ENCODE measurements at places on chromosomes 16 and 17.

- DNase-seq, result no peak
Measured at GRCh38 chr16:87017371-87018012, 299.7 kb downstream of the C16orf95 start.

DNA sequence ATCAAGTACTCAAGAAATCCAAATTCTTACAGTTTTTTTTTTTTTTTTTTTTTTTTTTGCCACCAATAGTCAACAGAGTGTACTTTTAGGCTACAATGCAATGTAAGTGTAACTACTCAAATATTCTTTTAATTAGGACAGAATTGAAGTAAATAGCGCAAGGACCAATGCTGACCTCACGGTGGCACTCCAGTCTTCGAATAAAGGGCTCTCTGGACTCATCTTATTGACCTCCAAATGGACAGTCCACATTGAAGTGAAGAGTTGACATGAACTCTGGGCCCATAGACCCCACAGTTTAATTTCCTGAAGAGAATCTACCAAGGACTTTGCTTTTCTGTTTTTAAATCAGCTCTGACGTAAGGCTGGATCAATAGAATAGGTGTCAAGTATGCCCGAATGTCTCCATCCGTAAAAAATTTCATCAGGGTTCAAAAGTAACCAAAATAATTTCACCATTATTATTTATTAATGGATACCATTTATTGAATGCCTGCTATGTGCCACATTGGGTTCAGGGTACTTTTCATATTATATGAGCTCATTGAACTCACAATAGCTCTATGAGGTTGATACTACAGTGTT is 7.3 kb upstream of the DDX52 start:
- no peak for DNase-seq

- DNase-seq, result no peak
Measured at GRCh38 chr16:17372386-17372785, 98.4 kb downstream of the XYLT1 start.

DNA sequence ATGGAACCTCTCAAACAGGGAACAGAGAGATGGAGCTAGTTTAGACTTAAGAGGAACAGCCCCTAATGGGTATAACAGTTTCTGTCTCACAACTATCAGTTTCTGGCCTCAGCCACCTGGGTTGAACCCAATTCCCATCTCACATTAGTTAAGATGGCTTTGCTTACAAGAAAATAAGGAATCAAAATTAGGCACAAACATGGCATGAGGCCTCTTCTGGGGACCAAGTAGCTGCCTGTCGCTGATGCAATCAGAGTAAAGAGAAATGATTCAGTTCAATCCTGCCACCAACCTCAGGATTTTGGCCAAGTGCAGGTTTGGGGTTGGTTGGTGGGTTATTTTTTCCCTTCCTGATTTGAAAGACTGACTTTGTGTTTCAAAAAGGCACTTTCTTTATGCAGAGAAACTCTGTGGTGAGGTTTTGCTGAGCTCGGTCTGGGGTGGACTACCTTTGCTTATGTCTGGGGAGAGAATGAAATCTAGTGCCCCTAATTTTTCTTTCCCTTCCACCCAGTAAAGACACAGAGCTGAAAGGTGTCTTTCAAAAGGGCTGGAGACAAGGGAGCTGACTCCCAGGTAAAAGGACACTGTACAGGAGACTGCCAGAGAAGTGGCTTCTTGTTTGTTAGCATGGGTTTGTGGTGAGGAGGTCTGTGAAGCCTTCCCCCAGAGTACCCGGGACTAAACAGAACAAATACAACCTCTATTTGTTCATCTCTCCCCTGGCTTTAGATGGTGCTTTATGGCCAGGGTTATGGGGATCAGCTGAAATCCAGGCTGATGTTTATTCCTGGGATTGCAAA is 44.8 kb upstream of the NFAT5 start:
- DNase-seq, result no peak

- DNase-seq, result no peak
Measured at GRCh38 chr17:65559804-65560627, 1.4 kb downstream of the AXIN2 start.

All from activated T-cell treated with anti-CD3 and anti-CD28 coated beads for 24 hours (primary cell).